GM12892 (cell line): ENCODE measurements at places on chromosomes 1 and 21.

DNA sequence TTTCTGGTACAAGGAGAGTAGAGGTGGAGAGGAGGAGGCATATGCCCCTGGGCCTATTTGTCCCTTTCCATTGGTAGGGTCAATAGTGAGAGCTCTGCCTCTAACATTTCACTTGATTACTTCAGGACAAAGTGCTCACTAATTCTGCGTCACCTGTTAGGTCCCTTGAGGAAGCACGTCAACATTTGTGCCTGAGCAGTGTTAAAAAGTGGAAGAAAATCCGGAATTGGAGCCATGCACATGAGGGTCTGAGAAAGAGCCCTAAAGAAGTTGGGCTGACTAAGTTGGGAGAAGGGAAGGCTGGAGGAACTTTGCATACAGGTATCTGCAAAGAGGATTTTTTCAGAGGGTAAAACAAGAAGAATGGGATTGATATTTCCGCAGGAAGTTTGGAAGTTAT, 1.9 kb downstream of the SLC25A44 start:
- DNase-seq: no peak

GRCh38 chr21:29133796-29134195, 3.4 kb downstream of the MAP3K7CL start:
- DNase-seq: no peak

DNA sequence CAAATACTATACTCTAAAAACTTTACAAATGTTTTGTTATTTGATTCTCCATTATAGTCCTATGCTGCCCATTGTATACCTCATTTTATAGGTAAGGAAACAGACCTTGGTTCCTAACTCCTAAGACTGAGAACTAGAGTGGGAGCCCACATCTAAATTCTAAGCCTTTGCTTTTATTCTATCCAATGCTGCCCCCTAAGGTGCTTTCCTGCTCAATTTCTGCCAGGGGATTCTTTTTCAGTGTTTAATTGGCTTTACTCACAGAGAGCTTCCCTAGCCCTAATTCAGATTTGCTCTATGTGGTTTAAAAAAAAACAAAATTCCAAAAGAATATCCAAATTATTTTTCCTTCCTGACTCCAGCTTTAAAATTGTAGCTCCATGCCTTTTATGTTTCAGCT, 64.5 kb downstream of the KIF14 start:
- no peak for DNase-seq

GRCh38 chr1:16063921-16064320, 9.5 kb downstream of the FAM131C start:
- no peak for DNase-seq

- DNase-seq: no peak
These were observed 35.7 kb downstream of the PTP4A2 start for GRCh38 chr1:31902510-31902860.

DNA sequence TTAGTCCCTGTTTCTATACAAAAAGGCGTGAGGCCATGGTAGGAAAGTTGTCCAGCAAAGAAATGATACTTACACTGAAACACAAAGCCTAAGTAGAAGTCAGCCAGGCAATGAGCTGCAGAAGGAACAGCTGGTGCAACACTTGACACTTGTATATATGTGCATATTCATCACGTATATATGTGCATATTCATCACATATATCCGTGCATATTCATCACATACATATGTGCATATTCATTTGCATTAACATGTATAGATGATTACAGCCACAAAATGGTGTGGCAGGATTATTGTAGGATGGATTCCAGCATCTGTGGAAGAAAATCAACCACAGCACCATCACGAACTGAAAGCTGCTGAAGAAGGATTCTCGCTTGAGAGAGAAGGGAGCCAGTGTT, 189.0 kb upstream of the RGS18 start:
- no peak for DNase-seq

DNA sequence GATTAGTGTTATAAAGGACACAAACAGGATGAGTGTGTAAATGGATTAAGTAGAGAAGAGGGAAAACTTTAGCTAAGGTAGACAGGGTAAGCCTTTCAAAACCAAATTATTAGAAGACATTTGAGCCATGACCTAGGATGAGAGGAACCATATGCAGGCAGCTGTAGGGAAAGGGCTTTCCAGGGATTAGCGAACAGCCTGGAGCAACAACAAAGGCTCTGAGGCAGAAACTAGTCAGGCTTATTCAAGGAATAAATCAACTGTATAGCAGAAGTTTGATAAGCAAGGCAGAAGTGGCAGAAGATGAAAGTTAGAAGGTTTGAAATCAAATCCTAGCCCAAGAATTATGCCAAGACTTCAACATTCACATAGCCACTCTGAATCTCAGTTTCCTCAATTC, 21.3 kb downstream of the AIDA start:
- DNase-seq: no peak

DNA sequence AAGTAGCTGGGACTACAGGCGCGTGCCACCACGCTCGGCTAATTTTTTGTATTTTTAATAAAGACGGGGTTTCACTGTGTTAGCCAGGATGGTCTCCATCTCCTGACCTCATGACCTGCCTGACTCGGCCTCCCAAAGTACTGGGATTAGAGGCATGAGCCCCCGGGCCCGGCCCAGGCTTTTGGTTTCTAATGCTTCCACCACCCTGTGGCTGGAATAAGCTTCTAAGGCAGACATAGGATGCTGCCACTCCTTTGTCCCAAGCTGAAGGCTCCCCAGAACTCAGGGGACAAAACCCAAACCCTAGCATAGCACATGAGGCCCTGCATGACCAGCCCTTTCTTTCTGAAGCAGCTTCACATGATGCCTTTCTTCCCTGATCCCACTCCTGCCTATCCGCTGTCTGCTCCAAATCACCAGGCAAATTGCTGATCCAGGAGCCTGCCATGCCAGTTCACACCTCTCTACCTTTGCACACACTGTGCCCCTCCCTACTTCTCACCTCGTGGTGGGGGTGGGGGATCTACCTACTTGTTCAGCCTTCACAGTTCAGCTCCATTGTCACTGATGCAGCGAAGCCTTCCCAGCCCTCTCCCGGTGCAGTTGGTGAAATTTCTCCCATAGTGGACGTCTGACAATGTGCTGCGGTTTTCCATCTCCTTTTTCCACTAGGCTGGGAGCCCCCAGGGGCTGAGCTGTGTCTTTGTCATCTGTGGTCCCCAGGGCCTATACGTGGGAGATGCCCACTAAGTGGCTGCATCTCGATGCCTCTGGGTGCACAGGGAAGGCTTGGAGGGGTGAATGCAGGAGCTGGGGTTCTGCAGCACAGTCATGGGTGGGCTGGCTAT, 6.9 kb downstream of the PTPRU start:
- no peak for DNase-seq

DNA sequence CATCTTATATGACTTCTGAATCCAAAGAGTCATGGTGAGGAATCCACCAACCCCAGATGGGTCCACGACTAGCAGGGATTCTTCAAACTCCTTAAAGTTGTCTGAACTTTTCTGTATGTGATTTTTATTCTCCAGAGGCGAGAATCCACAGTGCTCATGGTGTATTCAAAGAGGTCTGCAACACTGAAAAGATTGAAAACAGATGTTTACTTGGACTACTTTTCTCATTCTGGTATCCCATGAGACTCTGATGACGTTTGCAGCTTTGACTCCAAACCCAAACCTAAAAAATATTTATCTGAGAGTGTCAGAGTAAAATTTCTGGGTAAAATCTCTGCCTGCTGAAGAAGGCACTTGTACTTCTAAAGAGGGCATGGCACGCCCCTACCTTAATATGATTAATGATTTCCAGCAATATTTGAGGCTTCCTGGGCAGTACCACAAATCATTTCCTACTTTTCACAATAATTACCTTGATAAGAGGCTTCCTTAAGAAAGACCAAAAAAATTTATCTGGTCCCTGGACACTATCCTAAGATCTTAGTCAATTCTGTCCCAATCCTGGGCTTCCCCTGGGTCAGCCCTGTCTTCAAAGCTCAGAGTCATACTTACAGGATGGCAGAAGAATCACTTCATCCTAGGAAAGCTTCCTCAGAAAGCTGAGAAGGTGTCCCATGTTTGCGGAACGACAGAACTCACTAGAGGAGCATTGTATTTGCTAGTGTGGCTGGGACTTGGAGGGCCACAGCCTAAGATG, 76.5 kb upstream of the MAP10 start:
- DNase-seq: no peak

- DNase-seq: no peak
These were observed 10.3 kb upstream of the ACTL8 start for GRCh38 chr1:17744666-17745478.

GRCh38 chr1:240173836-240174235, 82.2 kb downstream of the FMN2 start:
- DNase-seq: no peak

DNA sequence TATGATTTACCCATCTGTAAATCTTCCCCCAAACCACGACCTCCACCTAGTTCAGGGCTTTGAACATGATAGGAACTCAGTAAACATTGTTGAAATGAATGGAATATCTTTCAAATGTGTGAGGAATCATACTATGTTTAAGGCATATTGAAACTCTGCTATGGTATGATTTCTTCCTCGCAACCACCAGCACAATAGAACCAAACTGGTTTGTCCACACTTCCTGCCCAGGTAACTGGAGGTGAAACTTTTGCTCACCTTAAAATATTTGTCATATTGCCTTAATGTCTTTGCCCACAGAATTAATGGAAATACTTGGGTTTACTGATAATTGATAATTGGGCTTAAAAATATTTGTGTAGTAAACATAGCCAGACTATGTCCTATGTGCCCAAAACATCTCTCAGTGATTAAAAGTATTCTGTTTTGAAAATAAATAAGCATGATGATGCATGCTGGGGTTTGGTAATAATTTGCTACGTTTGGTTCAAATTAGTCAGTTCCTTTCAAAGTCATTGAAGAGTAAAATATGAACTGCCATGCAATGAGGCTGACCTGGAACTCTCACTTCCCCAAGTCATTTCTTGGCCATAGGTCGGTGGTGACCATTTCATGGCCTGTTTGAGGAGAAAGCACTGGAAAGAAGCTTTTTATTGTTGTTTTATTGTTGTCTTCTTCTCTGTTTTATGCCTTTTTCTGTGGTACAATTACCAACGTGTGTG, 73.3 kb downstream of the TNFSF18 start:
- no peak for DNase-seq

GRCh38 chr1:231618609-231619256, 7.9 kb upstream of the DISC1 start:
- no peak for DNase-seq

DNA sequence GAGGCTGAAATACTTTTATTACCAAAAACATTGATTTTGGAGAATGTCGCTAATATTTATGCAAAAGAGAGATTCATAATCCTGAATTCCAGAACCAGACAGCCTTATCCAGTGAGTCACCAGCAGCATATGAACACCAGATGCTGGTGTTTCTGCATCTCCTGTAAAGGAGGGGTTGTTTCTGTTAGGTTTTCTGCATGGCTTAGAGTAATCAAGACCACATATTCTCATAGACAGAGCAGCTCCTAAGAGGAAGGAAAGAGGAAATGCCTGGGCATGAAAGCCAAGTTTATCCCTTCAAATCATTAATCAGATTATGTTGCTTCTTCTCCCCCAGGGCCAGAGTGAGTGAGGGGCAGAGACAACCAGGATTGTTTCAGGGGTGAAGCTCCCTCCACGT, 86.2 kb downstream of the NGF start:
- DNase-seq: no peak

DNA sequence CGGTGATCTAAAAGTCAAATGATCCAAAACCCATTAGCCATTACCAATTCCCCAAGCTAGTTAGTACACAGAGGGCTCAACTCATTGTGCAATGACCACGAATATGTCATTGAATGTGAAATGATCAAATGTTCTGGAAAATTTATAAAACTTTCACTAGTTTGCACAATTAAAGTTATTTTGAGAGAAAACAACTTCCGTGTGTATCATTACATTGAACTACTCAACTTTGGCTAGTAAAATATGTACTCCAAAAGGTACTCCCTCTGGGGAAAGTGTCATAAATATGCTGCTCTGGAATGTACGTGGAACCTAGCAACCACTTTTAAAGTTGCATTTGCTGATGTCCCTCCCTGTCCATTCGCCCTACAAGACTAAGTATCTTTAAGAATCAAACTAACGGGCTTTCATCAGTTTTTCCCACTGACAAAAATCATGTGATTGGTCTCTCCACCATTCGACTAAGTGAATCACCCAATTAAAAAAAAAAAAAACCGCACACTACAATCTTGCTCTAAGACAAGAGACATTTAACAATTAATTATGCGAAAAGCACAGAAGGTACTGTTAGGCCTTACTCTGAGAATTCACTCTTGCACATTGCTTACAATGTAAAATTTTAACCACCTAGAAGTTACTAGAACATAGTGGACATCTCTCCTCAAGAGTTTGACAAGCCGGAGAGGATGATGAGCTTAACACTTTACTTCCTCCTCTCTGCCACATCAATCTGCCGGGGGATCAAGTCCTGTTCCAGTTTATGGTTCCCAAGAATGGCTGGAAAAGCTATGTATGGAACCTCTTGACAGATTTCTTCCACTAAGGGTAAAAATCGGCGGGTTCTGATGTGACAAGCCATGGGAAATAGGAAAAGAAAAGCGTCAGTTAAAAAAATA, 1.2 kb downstream of the ACBD3 start:
- no peak for DNase-seq

- DNase-seq: no peak
These were observed 43.7 kb downstream of the BTBD8 start for GRCh38 chr1:92123868-92124267.

DNA sequence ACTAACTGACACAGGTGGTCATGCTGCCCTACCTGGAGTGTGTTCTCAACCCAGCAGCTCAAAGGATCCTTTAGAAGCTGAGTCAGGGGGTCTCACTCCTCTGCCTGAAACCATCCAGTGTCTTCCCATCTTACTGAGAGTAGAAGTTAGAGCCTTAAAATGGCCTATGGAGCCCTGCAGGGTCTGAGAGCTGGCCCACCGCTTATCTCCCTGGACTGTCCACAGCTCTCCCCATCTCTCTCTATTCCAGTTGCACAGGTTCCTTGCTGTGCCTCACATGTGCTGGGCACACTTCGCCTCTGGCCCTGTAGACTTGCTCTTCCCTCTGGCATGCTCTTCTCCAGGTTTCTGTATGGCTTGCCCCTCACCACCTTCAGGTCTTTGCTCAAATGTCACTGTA, 148.6 kb upstream of the CACNA1E start:
- no peak for DNase-seq

DNA sequence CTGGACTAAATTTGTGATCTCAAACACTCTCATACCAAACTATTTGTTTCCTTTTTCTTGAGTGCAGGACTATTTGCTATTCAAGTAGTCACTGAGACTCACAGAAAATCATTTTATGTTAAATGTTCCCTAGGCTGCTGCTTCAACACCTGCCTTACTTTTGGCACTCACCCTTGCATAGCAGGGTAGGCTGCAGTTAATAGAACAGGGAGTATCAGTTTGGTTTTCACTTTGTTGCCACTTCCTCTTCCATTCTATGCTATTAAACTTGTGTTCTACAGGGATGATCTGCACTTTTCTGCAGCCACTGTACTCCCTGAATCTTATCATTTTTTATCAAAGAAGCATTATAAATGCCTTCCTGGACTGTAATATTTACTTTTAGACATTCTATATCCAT, 148.7 kb upstream of the PRMT6 start:
- no peak for DNase-seq
